ENCODE measurements at places on chromosomes 3 and 15.

DNA sequence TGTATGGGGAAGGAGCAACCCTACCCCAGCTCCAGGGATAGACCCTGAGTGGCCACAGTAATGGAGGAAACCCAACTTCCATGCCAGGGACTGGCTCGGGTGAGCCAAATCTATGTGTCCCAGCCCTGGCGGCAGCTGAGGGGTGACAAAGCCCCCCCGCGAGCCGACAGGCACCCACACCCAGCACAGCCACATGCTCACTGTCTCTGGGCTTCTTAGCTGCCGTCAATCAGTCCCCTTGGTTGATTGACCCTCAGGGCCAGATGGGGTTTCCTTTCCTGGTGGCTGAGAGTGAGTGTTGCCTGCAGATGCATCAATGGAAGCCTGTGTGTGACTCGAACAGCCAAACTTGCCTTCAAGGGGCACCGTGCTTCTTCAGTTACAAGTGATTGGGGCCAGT lies 2.1 kb upstream of the OCA2 start:
- no peak for DNase-seq

DNA sequence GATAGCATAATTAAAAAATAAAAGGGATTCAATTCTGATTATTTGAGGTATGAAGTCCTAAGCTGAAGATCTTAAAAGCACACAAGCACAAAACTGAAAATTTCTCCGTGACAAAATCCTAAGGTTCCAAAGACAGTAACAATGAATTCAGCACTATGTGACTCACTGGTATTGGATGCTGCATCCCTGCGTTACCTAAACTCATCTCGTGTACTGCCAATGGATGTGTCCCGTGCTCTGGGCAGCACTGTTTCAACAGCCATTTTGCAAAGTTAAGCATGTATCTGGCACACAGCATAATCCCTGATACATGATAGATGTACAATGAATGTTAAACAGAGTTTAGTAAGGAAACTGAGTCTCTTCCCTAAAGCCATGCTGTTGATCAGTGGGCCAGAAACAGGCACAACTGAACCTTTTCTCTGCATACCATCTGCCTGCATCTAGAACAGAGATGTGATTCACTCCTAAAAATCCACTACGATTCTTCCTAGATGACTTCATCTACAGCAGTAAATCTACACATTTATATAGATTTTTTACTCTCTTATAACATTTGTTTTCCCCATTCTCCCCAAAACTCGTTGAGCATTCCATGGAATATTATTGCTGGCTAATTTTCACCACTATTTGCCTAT lies 14.3 kb downstream of the SUCLG2 start:
- no peak for DNase-seq

GRCh38 chr3:177459401-177459800 lies 262.1 kb upstream of the TBL1XR1 start:
- no peak for DNase-seq

GRCh38 chr3:115381573-115381912 lies 234.5 kb upstream of the ZBTB20 start:
- DNase-seq: no peak

GRCh38 chr3:151750678-151751077 lies 17.0 kb downstream of the AADACL2 start:
- DNase-seq: no peak

- no peak for DNase-seq
These were observed 71.5 kb upstream of the ADAMTSL3 start for GRCh38 chr15:83582381-83582780.

- DNase-seq: no peak
These were observed 91.4 kb downstream of the NFKBIZ start for GRCh38 chr3:101940521-101941317.

GRCh38 chr3:168040607-168041208 lies 55.0 kb downstream of the GOLIM4 start:
- peak; percentile 9 for DNase-seq

DNA sequence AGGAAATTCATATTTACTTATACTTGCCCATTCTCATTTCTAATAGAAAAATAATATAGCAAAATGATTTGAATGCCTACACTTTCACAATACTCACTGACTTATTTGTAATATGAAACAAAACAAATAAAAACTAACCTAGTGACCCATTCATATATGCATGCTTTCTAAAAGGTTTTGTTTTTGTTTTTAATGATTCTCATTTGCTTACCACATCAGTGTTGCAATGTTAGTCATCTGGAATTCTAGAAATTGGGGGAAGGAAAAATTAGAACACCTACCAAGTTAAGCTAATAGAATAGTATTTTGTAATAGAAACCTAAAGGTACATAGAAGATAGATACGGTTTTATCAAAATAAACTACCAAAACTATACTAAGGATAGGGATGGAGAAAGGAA lies 214.1 kb upstream of the CNTN6 start:
- no peak for DNase-seq

GRCh38 chr3:63937661-63938651 lies 25.8 kb upstream of the SCAANT1 start:
- no peak for DNase-seq

- DNase-seq: no peak
These were observed 84.5 kb upstream of the C3orf80 start for GRCh38 chr3:160140756-160141155.

GRCh38 chr3:42214565-42215283 lies 51.3 kb downstream of the CCK start:
- no peak for DNase-seq

DNA sequence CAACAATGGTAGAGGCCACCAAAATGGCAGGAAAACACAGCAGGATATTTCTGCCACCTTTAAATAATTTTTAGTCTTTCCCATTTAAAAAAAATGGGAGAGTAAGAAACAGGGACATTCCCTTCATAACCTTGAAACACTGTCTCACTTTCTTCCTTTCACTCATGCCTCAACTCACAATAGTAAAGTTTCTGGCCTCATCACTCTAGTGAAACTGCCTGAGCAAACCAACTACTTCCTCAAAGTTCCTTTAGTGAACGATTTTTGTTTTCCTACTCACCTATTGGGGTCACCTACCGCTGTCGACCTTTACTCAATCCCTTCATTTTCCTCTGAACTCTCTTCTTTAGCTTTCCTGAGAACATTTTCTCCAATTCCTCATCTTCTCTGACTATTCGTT lies 33.0 kb downstream of the SHC4 start:
- DNase-seq: no peak

GRCh38 chr3:94420931-94421330 lies 358.1 kb downstream of the NSUN3 start:
- DNase-seq: no peak

DNA sequence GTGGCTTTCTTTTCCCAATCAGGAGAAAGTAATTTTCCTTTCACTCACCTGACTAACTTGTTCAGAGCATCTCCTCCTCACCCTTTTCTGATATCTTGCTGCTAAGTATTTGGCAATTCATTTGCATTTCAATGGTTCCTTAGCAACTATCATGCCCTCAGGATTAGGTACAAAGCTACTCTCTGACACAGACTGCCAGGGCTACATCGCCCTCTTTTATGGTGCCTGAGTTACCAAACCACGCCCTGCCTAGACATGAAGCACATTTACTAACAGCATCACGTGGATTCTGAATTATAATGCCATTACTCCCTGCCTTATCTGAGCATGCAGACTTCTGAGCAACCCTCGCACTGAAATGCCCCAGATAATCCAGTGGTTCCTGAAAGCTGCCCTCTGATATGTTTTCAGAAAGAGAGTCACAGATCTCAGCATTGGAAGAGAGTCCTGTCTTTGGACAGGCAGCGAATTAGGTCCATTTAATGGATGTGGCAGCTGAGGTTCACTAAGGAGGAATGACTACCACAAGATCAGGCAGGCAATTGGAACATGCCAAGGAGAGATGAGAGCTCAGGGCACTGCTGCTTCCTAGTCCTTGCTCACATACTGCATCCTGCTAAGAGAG lies 14.5 kb downstream of the EPHB1 start:
- DNase-seq: no peak

DNA sequence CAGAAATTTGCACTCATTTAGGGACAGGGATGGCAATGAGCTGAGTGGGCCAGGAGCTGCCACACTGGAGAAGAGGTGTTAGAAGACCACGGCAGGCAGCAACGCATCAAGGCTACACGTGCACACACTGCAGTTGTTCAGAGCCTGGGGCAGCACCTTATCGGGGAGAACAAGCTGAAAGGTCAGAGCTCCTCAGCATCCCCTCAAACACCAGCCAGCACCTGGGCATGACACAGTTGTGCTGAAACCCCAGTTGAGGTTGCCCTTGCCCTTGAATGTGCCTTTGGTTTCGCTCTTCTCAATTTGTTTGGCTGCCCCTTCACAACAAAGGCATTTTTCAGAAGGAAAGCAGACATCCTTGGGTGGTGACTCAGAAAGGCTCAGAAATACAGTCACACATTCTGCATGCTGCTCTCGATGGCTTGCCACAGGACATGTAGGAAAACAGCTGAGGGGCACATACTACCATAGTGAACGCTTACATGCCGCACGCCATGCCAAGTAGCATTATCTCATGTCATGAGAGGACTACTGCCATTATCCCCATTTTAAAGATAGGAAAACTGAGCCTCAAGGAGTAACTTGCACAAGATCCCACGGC lies 57.6 kb downstream of the ST8SIA2 start:
- no peak for DNase-seq

- DNase-seq: no peak
These were observed 47.0 kb downstream of the MTHFS start for GRCh38 chr15:79849789-79850188.

DNA sequence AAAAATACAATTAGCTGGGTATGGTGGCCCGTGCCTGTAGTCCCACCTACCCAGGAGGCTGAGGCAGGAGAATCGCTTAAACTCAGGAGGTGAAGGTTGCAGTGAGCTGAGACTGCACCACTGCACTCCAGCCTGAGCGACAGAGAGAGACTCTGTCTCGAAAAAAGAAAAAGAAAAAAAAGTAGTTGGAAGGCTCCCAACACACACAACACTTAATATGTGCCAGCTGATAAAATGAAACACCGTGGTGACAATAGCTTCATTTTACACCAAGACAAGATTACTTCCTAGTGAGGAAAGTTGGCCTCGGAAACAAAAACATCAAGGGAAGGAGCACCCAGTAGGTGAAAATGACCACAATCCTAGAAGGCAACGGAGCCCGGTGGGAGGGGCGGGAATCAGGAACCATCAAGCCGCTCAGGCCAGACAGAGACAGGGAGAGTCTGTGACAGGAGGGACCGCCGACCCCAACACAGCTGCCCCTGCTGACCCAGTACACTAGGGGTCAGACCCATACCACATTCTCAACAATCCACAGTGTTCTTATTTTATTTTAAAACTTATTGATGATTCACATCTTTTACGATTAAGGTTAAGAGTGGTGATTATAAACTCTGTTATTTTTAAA lies 54.5 kb upstream of the OCA2 start:
- no peak for DNase-seq

DNA sequence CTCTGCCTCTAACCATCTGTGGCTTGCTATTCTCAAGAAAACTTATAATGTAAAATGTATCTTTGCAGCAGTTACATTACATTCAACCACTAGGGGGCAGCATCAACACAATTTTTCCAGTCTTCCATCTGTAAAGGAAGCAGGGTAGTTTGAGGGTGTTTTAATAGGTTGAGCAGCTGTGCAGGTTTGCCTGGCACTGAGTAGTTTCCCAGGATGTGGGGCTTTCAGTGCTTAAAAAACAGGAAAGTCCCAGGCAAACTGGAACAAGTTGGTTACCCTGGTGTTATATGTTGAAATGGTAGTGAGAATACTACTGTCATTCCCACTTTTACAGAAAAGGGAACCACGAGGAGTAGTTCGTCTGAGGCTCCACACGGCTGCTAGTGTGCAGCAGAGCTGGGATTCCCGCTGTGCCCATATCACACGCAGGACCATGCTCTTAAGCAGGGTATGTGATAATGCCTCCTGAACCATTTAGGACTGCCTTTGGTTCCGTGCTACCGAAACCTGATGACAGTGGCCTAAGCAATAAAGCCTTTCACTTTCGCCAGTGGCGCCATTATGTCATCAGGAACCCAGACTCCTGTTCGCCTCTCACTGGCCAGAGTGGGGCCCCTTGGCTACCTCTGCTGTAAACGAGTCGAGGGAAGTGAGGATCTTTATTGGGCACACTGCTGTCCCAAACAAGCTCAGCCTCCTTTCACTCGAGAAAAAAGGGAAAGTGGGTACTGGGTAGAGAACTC lies 64.7 kb upstream of the ZBTB38 start:
- peak; percentile 78 for DNase-seq

DNA sequence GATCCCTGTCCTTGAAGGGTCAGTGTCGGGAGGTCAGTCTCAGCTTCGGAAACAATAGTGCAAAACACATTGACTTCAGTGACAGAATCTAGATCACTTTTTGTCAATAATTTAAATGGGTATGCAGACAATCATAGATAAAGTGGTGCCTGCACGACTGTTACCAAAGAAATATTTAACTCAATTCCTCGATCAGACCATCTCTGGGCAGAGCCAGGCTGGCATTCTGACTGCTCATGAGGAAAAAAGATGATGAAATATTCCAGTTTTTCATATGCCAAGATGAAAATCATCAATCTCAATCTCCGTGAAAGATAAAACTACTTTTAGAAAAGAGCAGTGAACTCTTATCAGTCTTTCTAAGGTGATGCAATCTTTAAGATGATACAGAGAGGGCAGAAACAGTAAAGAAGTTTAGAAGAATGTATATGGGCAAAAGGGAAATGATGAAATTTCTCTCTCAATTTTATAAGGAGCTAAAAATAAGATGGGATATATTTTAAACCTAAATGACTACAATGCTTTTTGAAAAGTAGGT lies 169.9 kb downstream of the WDR72 start:
- DNase-seq: no peak

DNA sequence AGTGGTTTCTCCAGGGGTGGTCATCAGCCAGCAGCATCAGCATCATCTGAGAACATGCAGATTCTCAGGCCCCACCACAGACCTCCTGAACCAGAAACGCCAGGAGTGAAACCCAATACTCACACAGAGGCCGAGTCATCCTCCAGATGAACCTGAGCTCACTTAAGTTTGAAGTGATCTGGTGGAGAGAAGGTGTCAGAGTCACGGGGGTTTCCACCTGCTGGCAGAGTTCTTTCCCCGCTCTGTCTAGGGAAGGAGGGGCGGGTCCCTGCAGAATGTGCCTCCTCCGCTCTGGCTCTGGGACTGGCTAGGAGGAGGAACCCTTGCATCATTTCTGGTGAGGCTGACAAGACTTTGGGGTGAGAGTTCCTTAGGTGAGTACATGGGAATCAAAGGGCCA lies 13.3 kb upstream of the KIF23 start:
- DNase-seq: no peak

DNA sequence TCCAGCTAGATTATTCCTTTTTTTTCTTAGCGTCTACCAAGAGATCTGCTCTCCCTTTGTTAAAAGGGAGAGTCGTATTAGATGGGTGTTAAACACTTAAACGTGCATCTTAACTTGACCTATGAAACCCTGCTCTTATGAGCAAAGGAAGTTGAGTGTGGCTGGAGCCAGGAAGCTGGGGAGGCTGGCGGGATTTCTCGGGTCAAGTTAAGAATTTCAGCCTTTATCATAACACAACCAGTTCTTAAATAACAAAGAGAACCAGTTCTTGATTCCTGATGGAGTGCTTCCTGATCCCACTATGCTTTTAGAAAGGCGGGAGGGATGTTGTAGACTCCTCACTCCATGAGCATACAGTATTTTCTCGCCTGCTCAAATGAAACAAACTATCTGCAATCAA lies 215.1 kb downstream of the ITPR1 start:
- DNase-seq: no peak

GRCh38 chr3:30187366-30187765 lies 419.0 kb upstream of the TGFBR2 start:
- DNase-seq: no peak

- no peak for DNase-seq
These were observed 1041.7 kb downstream of the AGBL1 start for GRCh38 chr15:87121336-87121735.

Measured in germinal center (tissue), 1 donor.